ENCODE measurements at places on chromosomes 2 and 18.

DNA sequence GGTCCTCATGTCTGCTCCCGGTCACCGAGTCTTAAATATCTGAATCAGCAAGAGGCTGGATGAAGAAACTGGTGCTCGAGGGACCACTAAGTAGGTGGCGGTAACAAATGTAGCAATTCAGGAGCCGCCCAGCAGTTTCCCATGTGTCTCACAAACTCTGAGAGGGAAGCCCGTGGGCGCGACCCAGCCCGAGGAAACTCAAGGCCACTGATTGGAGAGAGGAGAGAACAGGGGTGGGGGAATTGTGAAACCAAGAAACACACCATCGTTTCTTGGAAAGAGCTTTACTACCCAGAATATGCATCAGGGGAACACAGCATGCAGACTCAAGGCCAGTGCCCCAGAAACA lies 10.8 kb downstream of the MLPH start:
- DNase-seq, result no peak

GRCh38 chr2:238731961-238732360 lies 115.9 kb upstream of the TWIST2 start:
- DNase-seq, result no peak

- no peak for DNase-seq
Observed at GRCh38 chr2:95388091-95388692, 14.3 kb upstream of the FAHD2A start.

DNA sequence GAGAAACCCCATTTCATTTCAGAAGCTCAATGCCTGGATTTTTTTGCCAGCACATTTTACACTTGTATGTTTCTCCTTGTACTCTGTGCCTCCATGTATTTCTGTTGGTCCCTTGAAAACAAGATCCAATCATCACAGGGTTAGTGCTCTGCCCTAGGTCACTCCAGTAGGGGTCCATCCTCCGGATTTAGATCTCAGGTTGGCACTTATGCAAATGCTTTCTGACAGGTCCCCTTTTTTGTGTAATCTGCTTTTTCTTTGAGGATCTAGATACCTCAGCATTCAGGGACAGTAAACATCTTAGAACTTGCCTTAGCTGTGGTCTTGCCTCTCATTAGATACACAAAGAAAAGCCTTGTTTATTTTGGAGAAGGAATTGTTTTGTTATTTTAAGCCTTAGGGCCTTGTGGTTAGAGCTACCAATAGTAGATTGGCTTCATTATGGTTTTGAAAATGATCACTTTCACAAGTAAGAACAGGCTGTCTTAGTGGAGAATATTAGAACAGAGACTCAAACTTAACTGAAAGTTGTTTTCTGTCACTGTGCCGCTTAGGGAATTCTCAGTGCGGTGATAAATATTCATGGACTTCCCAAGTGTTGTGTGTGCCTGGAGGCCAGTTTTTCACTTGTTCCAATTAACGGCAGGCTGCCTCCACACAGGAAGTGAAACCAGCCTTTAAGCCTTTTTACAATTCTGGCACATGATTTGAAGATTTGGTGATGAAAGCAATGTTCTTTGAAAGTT lies 7.8 kb downstream of the MERTK start:
- DNase-seq, result no peak

DNA sequence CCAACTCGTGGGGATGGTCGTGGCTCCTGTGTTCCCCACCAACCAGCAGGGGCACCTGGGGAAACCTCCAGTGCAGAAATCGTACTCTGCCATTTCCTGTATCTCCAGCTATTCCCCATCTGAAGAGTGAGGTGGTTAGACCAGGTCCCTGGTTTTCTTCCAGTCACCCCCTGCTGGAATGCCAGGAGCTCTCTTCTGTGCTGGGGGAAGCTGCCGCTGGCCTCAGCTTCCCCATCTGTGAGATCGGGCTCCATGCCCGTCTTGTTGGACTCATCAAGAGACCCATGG lies 119.7 kb downstream of the INHBB start:
- no peak for DNase-seq

GRCh38 chr2:186059096-186059495 lies 320.5 kb downstream of the FSIP2 start:
- DNase-seq, result no peak

GRCh38 chr2:143477714-143478443 lies 348.7 kb downstream of the ARHGAP15 start:
- DNase-seq, result no peak

DNA sequence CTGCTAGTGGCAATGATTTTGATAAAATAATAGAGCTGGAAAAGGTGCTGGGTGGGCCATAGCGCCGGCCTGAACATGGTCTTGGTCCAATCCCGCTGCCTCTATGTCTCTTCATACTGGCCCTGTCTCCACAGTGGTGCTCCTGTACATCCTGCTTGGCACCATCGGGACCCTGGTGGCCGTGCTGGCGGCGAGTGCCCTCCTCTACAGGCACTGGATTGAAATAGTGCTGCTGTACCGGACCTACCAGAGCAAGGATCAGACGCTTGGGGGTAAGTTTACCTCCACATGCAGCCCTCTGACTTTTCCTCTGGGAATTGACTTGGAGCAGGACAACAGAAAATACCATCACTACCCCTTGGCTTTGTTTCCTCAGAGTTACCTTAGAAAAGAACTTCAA lies 24.0 kb downstream of the IL18RAP start:
- no peak for DNase-seq

- DNase-seq, result no peak
Observed at GRCh38 chr2:180732337-180732736, 248.1 kb upstream of the UBE2E3 start.

DNA sequence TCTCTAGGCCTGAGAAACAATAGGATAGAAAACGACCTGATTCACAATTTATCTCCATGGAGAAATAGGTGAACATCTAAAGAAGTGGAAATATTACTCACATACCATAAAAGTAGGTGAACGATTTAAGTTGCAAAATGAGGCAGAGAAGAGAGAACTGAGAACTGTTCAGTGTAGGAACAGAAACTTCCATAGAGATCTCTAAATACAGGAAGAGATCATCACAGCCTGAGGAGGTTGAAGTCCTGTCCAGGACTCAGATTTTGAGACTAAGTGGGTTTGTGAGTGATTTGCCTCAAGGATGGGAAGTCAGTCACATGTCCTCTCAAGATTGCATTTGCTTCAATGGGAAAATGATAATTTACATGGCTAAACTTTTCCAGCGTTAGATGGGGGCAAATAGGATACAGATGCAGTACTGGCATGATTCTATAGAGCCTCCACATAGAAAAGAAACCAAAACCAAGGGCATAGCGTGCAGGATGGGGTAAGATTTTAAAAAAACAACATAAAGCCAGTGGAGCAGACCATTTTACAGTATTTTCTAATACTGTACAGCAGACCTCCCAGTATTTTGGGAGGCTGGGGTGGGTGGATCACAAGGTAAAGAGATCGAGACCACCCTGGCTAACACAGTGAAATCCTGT lies 68.8 kb downstream of the MEP1B start:
- no peak for DNase-seq

DNA sequence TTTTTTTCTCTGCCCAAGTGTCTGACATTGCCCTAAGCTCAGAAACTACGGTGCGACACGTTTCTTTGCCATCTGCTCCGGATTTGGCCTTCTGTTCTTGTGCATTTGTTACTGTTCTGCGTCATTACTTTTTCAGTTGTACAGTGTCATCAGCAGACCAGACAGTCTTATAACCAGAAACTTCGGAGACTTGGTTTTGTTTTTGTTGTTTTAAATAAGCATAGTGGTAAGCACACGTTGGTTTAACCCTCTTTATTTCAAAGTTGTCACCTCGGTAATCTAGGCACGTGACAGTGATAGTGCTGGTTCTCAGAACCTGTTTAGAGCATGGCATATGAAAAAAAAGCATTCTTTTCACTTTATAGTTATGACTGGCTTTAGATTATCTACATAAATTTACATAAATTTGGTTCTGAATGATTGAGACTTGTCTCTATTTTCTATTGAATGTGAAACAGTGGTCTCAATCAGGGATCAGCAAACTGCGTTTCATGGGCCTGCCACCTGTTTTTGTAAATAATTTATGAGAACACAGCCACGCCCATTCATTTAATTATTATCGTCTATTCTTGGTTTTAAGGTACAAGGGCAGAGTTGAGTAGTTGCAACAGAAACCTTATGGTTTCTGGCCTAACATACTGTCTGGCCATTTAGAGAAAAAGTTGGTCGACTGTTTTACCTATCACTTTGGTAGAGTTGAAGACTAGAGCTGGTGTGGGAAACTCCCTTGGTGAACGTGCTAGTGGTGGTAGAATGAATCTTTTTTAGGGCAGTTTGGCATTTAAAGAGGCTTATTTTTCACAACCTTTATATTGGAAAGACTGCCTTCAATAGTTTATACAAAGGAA lies 106.5 kb downstream of the ZNF532 start:
- no peak for DNase-seq

- DNase-seq, result peak; percentile 39
Observed at GRCh38 chr2:24049485-24050021, at the start of gene FKBP1B. FKBP1B (plus strand) TSS chr2:24049741; CDS start chr2:24049850, 109 bp downstream.
